Pancreas (tissue), 10 donors: ENCODE measurements at places on chromosomes 12 and 14. TPM values are rescaled to one million over a fixed set of nuclear protein-coding genes. Genes with fewer than 3 reads are reported as not detected.

- peak overlapping the region; percentile 8 for H3K27ac ChIP-seq
- H3K4me3 ChIP-seq, result no peak overlapping the region
- no peaks in the 10 kb centered on the region for H3K36me3 ChIP-seq
- no peaks in the 10 kb centered on the region for H3K4me1 ChIP-seq
- H3K27me3 ChIP-seq, result no peaks in the 10 kb centered on the region
Observed at GRCh38 chr12:92971859-92972524, 42.9 kb upstream of the EEA1 start.

GRCh38 chr12:5343711-5344110, 88.2 kb upstream of the NTF3 start:
- H3K4me3 ChIP-seq, result no peak overlapping the region
- no peaks in the 10 kb centered on the region for H3K4me1 ChIP-seq

- no peak for DNase-seq
- no peaks in the 10 kb centered on the region for H3K36me3 ChIP-seq
- H3K27ac ChIP-seq, result no peak overlapping the region
- H3K27me3 ChIP-seq, result no peaks in the 10 kb centered on the region
- H3K4me3 ChIP-seq, result no peak overlapping the region
Observed at GRCh38 chr14:88010331-88010730, 5.4 kb downstream of the GPR65 start.

DNA sequence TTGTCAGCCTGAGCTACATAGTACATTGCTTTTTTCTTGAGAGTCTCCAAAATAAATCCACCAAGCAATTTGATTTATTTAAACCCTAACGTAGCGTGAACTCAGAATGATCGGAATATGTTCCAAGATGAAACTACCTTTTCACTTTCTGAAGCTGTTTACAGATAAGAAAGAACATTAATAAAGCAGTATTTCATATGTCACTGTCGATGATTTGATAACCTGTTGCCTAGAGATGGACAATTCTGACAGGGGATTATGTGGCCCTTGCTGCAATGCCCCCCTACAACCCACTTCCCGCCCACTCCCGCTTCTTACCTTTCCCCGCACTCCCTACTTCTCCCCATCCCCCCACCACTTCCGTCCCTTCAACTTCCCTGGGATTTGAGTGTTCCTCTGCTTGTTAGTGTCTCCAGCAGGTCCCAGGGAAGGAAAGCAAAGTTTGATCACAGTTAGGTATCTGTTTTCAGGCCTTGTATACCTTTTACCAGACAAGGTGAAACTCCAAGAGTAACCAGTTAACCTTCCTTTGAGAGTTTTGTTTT, 229.2 kb upstream of the HMGA2 start:
- no peaks in the 10 kb centered on the region for H3K27me3 ChIP-seq
- H3K4me1 ChIP-seq, result no peaks in the 10 kb centered on the region
- H3K4me3 ChIP-seq, result no peak overlapping the region
- DNase-seq, result no peak

GRCh38 chr12:122411537-122411936, 10.9 kb downstream of the CLIP1 start:
- H3K36me3 ChIP-seq, result no peaks in the 10 kb centered on the region
- DNase-seq, result no peak
- no peak overlapping the region for H3K27ac ChIP-seq
- H3K4me3 ChIP-seq, result no peak overlapping the region
- no peaks in the 10 kb centered on the region for H3K27me3 ChIP-seq

GRCh38 chr12:131854861-131855476, 26.8 kb downstream of the MMP17 start:
- H3K27ac ChIP-seq, result no peak overlapping the region
- no peaks in the 10 kb centered on the region for H3K4me1 ChIP-seq
- no peaks in the 10 kb centered on the region for H3K36me3 ChIP-seq
- no peak for DNase-seq
- no peak overlapping the region for H3K4me3 ChIP-seq
- H3K27me3 ChIP-seq, result no peaks in the 10 kb centered on the region

DNA sequence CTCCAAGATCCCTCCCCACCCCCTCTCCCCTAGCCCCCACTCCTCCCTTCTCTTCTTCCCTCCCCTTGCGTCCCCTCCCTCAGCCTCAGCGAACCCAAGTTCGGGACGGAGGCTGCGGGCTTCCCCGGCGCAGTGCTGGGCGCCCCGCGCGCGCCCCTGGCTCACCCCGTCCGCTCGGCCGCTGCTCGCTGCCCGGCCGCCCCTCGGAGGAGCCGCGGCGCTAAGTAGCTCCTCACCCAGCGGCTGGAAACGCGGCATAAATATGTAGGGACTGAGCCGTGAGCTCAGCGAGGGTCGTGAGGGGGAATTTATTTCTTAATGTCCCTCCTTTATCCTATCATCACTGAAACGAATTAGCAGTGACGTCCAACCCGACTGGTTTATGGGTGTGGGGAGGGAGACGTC, at the start of gene NOS1:
TSS of gene NOS1 (minus strand) at position 280 of the 405 bp plus-strand sequence. CDS start 30,557 bp downstream, outside the sequence.
- H3K4me3 ChIP-seq, result no peak within 1 kb of the TSS
- H3K4me1 ChIP-seq, result no peaks in the 10 kb centered on the region
- no peak within 1 kb of the TSS for H3K27ac ChIP-seq
- no peaks in the 10 kb centered on the region for H3K27me3 ChIP-seq
- H3K36me3 ChIP-seq, result no peaks in the 10 kb centered on the region
- DNase-seq, result no peak

GRCh38 chr14:23494223-23494622, 24.7 kb downstream of the NGDN start:
- H3K27me3 ChIP-seq, result no peaks in the 10 kb centered on the region
- H3K4me3 ChIP-seq, result no peak overlapping the region
- DNase-seq, result no peak
- no peak overlapping the region for H3K27ac ChIP-seq

DNA sequence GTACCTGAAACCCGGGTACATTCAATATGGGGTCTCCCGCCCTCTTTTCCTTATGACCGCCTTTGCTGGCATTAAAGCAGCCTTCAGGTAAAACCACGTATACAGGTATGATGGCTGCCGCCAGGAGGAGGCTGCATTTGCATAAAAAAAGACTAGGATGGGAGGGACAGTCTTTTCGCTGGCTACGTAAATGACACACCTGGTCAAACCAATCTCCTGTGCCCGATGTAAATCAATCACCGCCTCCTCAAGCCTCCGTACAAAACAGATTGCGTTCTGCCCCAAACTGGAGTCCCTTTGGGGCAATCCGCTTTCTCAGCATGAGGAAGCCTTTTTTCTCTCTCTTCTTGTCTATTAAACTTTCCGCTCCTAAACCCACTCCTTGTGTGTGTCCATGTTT, 8.1 kb upstream of the ALDH1L2 start:
- no peak overlapping the region for H3K27ac ChIP-seq
- peak; percentile 55 for DNase-seq
- H3K4me1 ChIP-seq, result no peaks in the 10 kb centered on the region
- H3K27me3 ChIP-seq, result no peaks in the 10 kb centered on the region
- peak overlapping the region; percentile 24 for H3K4me3 ChIP-seq

- H3K4me1 ChIP-seq, result no peaks in the 10 kb centered on the region
- H3K27me3 ChIP-seq, result no peaks in the 10 kb centered on the region
- no peak overlapping the region for H3K4me3 ChIP-seq
- no peak overlapping the region for H3K27ac ChIP-seq
- H3K36me3 ChIP-seq, result no peaks in the 10 kb centered on the region
Observed at GRCh38 chr12:2372735-2373134, 319.9 kb downstream of the CACNA1C start.

DNA sequence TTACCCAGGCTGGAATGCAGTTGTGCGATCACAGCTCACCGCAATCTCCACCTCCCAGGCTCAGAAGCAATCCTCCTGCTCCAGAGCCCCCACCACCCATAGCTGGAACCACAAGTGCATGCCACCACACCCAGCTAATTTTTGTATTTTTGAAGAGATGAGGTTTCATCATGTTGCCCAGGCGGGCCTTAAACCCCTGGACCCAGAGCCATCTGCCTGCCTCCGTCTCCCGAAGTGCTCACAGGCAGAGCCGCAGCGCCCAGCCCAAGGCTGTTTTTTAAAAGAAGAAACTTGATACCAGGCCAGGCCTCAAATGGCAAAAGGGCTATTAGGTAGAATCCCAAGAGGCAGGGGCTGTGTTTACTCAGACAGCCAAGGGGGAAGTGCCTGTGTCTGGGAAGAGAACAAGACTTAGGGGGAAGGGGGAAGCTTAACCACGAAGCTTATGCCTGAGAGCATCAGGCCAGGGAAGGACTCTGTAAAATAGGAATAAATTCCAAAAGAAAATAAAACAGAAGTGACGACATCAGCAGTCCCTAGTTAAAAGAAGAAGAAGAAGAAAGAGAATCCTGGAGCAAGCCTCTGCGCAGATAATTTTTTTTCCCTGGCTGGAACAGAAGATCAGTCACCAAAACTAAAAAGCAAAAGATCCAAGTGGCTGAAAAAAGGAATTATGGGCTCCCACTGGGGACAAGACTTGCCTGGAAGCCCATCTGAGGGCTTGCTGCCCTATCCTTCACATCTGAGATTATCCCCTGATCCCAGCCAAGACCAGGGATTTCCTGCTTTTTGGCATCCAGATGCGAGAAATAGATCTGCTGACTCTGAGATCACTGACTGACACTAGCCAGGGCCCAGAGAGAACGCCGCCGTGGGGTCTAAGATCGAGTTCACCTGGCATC, 170.5 kb downstream of the NDUFA12 start:
- H3K27me3 ChIP-seq, result no peaks in the 10 kb centered on the region
- no peaks in the 10 kb centered on the region for H3K4me1 ChIP-seq
- no peak for DNase-seq
- no peak overlapping the region for H3K27ac ChIP-seq
- H3K36me3 ChIP-seq, result no peaks in the 10 kb centered on the region

DNA sequence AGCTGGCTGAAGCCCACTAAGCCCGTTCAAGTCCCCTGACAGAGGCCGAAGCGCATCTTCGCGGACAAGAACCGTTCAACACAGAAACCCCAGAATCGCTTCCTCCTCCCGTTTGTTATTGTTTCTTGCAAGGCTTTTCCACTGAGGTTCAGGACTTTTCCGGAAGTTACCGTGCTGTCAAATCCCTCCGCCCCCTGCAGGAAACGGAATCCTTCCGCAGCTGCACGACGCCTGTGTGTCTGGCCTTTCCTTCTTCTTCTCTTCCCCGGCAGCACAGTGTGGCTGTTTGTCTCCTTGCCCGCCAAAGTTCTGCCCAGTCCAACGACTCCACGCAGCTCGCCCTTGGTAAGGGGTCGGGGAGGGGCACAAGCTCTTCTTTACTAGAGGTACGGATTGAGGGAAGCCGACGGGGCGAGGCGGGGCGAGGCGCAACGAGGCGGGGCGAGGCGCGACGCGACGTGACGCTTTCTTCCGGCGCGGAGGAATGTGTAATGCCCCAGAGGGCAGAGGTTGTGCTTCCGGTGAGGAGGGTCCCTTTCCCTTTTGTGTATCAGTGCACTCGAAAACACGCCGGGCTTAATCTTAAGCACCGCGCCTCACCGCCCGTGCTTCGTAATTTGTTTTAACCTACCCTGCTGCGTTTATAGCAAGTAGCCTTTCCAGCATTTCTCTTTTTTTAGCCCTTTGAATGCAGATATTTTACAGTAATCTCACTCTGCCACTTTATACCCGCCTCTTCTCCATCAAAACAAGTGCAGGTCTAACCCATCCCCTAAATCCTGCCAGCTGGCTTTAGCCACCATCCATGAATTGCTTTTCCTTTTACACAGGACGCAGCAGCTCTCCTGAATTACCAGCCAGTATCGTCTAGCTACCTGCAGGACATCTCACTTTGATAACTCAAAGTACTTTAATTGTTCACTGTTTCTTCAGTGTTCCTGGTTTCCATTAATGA, at the start of gene KDM5A:
TSS of gene KDM5A (minus strand) at position 179 of the 955 bp plus-strand sequence. CDS start 229 bp downstream, outside the sequence.
- H3K36me3 ChIP-seq, result no peaks in the 10 kb centered on the region
- DNase-seq, result peak; percentile 92
- H3K4me1 ChIP-seq, result peaks cover 19% of the 10 kb centered on the region
- no peaks in the 10 kb centered on the region for H3K27me3 ChIP-seq
- H3K4me3 ChIP-seq, result peak within 1 kb of the TSS; percentile 70

DNA sequence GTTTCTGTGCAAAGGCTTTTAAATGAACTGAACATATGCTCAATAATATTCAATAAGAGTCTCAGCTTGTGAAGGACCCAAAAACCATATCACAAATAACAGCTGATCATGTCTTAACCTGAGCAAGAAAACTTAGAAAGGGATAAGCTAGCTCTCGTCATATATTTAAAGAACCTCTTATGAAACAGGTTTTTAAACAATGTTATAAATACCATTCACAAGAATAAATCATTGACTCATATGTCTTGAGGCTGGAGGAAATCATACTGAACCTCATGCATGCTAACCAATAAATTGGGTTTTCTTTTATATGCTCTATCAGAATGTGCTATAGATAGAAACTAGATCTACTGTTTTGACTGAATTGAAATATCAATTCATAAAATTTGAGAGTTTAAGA, 426.9 kb downstream of the NOVA1 start:
- no peaks in the 10 kb centered on the region for H3K27me3 ChIP-seq
- no peaks in the 10 kb centered on the region for H3K36me3 ChIP-seq
- no peak overlapping the region for H3K27ac ChIP-seq
- DNase-seq, result no peak

- no peak overlapping the region for H3K4me3 ChIP-seq
- H3K27ac ChIP-seq, result no peak overlapping the region
- no peaks in the 10 kb centered on the region for H3K27me3 ChIP-seq
Observed at GRCh38 chr14:102616318-102616717, 23.9 kb downstream of the RCOR1 start.

DNA sequence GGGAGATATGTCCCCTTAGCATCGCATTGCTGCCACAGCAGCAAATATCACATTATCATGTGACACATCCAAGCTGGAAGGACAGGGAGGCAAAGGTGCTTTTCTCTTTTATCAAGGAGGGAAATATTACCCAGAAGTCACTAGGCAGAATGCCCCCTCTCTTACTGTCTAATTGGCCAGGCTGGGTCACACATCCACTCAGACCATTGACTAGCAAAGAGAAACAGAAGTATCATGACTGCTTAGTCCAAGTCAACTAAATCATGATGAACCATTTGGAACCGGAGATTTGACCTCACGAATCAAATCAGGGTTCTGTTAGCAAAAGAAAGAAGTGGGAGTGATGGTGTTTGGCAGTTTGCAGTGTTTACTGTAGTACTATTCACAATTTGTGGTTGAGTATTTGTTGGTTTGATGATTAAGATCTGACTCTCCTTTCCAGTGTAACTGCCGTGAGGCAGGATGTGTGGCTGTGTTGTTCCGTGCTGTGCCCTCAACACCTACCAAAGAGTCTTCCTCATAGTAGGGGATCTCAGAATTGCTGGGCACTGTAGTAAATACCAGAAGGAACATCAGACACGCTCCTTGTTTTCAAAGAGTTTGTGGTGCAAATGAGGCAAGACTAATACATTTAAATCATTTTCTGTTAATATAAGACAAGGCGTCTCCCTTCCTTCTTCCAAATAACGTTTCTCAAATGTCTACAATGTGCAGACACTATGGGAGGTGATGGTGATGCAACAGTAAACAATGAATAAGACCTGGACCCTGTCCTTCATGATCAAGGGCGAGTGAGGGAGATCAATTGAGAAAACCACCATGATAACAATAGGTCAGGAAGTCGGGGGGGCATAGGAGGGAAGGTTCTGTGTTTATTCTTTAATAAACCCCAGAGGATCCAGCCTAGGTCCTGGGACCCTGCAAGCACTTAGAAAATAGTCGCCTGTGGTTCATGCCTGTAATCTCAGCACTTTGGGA, 194.4 kb upstream of the CRY1 start:
- DNase-seq, result no peak
- H3K4me3 ChIP-seq, result no peak overlapping the region
- H3K27ac ChIP-seq, result no peak overlapping the region
- H3K36me3 ChIP-seq, result no peaks in the 10 kb centered on the region
- H3K4me1 ChIP-seq, result no peaks in the 10 kb centered on the region

- H3K27me3 ChIP-seq, result no peaks in the 10 kb centered on the region
- H3K4me3 ChIP-seq, result no peak overlapping the region
- peaks cover 21% of the 10 kb centered on the region for H3K4me1 ChIP-seq
- no peak for DNase-seq
- H3K27ac ChIP-seq, result no peak overlapping the region
Observed at GRCh38 chr14:30995689-30996088, 29.8 kb upstream of the AP4S1 start.

The WSCD2 gene
- total RNA-seq, result 2.4 TPM

The SLC38A4 gene
- 7.6 TPM for total RNA-seq

The ALDH2 gene
- total RNA-seq, result 33.7 TPM

The GLIPR1L1 gene
- not detected for total RNA-seq

The SLC6A13 gene
- total RNA-seq, result not detected

The DPF3 gene
- 0.56 TPM for total RNA-seq

The ZFHX2 gene
- total RNA-seq, result 1.4 TPM
